ENCODE measurements at places on chromosomes 1 and 21. TPM values are rescaled to one million over a fixed set of nuclear protein-coding genes. Genes with fewer than 3 reads are reported as not detected.

Gene PLEKHA6
- polyA plus RNA-seq = 50.3 TPM

DNA sequence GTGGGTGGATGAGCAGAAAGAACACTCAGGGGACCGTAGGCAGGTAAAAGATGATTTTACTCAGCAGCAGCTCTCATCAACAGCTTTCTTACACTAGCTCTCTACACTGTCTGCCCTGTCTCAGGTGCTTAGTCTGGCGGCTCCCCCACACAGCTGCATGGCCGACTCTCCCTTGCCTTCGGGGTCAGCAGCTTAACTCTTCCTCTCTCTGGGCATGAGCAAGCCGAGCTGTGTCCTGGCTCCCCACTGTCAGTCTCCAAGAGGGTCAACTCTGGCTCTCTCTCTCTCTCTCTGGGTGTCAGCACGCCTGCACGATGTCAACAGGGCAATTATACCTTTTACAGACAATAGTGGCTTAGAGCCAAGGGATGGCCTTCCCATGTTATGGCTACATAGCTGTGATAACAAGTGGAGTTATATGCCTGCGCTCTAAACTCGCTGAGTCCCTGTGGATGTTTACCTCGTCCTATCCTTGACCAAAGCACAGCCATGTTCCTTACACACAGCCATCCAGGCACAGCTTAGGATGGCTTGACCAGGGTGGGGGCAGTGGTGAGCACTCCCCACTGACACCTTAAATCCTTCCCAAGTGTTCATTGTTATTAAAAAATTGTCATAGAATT is 3.1 kb upstream of the BCL10 start:
- no peak for DNase-seq

GRCh38 chr1:212520746-212521145 is 87.8 kb upstream of the ATF3 start:
- DNase-seq = no peak

DNA sequence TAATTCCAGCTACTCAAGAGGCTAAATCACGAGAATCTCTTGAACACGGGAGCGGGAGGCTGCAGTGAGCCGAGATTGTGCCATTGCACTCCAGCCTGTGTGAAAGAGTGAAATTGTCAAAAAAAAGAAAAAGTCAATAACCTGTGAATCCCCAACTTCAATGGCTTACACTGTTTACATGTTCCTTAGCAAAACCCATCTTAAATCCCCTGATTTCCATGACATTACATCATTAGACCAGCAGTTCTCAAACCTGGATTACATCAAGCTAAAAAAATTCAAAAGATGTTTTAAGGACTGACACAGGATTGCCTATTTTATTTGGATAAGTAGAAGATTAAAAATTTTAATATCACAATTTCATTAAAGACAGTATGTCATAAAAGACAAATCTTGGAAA is 12.4 kb downstream of the GPBP1L1 start:
- no peak for DNase-seq

GRCh38 chr1:99370476-99370875 is 106.2 kb downstream of the PLPPR4 start:
- no peak for DNase-seq

GRCh38 chr1:220137019-220137786 is 43.3 kb downstream of the IARS2 start:
- peak; percentile 14 for DNase-seq

DNA sequence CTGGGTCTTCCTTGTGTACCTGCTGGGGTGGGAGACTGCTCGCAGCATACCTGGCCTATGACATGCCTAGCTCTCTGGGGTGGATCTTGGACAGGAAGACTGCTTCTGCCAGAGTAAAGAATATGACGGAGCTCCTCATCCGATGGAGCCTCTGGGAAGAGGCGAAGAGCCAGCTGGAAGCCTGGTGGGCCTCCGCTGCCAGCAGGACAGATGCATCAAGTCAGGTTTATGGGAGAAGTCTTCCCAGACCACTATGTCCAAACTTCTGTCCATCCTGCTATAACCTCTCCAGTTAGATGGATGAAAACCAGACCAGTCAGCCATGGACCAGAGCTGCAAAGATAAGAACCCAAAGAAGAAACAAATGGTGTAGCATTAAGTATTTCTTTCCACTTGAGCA is 27.7 kb upstream of the NGF start:
- no peak for DNase-seq

DNA sequence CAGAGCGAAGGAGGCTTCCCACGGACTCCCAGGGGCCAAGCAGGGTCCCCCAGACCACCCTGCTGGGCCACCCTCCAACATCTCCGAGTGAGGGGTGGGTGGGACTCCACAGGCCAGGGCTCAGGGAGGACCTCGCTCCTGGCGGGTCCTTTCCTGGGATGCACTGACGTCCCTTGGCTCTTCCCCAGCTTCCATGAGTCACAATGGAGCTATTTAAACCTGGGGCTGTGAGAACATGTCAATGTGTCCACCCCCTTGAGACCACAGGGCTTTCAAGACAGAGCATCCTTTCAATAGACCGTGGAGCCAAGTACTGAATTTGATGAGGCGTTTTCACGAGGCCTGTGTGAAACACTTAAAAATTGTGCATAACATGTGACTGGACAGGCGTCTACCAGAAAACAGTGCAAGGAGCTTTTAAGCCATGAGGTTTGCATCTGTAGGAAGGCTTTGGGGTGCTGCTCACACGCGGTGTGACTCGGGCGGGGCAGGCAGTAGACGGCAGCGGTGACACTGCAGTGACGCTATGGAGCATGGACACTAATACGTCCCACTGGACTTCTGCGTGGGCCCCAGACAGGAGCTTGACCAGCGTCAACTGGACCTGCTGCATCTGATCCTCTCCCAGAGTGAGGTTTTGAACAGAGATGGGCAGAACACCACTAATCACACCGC is 24.1 kb upstream of the NPHP4 start:
- no peak for DNase-seq

Gene AMY2B
- 45.6 TPM for polyA plus RNA-seq

DNA sequence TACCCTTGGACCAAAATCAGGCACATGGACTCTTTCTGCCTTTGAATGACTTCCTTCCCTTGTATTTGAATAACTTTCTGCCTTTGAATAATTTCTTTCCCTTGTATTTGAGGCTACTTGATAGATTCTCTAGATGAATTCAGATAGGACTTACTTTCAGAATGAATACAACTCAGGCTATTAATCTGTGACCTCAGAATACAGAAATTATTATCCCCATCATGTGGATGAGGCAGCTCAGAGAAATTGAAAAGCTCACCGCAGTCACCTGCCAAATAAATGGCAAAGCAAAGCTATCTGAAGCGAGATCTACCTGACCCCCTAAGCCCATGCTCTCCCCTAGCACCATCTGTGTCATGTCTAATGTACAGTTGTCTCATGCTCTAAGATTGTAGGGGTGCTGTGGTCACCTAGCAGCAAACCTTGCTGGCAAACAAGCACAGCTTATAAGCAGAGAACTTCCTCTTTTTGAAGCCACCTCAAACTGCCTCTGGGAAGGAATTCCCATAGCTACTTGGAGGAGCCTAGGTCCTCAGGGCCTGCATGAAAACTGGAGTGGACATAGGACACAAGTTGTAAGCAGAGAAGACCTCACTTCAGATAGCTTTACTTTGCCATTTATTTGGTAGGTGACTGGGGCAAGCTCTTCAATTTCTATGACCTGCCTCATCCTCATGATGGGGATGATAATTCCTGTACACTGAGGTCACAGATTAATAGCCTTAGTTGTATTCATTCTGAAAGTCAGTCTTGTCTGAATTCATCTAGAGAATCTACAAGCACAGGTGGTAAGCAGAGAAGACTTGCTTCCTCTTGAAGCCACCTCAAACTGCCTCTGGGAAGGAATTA is 66.1 kb downstream of the FASLG start:
- DNase-seq = no peak

- DNase-seq = peak; percentile 66
Observed at GRCh38 chr1:203592156-203592555, 34.5 kb upstream of the ATP2B4 start.

- DNase-seq = no peak
Observed at GRCh38 chr1:233281711-233282581, 13.6 kb downstream of the PCNX2 start.

DNA sequence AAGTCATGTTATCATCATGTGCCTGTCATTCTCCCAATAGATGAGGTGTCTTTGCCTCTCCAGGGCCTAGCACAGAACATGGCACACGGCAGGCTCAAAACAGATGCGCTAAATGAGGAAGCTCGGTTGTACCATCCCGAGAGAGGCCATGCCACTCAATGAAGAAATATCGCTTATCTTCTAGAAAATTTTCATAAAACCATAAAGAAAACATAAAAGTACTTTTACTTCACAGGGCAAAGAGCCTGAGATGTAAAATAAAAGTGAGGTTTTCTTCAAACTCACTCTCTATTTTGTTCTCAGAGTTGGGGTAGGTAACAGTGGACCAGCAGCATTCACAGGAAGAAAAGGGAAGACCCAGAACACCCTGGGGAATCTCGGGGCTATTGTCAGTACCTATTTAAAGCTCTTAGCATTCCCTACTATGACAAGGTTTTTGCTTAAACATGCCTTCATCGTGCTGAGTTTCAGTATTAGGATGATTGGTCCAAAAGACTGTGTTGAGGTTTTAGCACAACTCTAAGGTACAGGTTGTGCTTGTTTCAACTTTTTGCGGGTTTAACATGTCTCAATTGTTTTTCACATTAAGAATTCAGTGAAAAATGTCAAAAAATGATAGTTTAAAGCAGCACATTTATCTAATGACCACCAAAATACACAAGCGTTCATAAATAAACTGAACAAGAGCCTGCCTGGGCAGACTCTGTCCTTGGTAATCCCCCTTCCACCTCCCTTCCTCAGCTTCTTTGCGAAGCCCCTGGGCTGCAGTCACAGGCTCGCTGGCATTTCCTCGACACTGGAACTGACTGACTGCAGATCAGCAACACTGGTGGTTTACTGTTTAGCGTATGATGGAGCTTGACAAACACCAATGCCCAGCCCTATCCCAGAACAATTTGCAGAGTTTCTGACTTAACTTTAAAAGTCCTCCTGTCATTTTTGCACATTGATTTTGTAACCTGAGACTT is 55.6 kb downstream of the COQ8A start:
- DNase-seq = no peak

- DNase-seq = no peak
Observed at GRCh38 chr21:44548381-44548780, 2.9 kb downstream of the KRTAP10-2 start.

Gene PHACTR4
- polyA plus RNA-seq = 77.8 TPM

DNA sequence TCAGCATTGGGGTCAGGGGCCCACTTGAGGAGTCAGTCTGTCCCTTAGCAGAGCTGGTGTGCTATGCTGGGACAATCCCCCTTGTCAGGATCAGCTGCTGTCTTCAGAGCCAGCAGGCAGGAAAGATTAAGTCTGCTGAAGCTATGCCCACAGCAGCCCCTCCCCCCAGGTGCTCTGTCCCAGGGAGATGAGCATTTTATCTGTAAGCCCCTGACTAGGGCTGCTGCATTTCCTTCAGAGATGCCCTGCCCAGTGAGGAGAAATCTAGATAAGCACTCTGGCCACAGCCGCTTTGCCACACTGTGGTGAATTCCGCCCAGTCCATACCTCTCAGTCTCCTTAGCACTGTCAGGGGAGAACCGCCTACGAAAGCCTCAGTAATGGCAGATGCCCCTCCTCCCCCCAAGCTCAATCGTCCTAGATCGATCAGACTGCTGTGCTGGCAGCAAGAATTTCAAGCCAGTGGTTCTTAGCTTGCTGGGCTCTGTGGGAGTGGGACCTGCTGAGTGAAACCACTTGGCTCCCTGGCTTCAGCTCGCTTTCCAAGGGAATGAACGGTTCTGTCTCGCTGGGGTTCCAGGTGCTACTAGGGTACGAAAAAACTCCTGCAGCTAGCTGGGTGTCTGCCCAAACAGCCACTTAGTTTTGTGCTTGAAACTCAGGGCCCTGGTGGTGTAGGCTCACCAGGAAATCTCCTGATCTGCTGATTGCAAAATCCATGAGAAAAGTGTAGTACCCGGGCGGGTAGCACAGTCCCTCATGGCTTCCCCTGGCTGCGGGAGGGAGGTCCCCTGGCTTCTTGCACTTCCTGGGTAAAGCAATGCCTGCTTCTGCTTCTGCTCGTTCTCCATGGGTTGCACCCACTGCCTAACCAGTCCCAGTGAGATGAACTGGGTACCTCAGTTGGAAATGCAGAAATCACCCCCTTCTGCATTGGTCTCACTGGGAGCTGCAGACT is 25.1 kb upstream of the TP53BP2 start:
- DNase-seq = no peak

Gene FCGR1A
- 2.5 TPM for polyA plus RNA-seq

Gene SLFNL1
- 0.58 TPM for polyA plus RNA-seq

DNA sequence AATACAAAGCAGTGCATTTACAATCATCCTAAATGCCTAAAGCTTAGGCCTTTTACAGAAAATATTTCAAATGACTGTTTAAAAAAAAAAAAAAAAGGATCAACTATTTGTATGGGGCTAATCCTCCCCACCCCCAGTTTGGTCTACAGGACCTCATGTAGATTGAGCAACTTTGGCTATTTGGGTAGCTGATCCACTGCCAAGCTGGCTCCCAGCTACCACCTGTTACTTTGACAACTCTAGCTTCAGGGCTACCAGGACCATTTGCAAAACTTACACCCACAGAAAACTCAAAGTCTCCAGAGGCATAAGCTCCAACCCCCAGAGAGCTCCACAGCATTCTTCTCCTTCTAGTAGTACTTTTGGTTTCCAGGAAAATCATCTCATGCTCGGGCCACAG is 29.4 kb downstream of the JAK1 start:
- DNase-seq = no peak

DNA sequence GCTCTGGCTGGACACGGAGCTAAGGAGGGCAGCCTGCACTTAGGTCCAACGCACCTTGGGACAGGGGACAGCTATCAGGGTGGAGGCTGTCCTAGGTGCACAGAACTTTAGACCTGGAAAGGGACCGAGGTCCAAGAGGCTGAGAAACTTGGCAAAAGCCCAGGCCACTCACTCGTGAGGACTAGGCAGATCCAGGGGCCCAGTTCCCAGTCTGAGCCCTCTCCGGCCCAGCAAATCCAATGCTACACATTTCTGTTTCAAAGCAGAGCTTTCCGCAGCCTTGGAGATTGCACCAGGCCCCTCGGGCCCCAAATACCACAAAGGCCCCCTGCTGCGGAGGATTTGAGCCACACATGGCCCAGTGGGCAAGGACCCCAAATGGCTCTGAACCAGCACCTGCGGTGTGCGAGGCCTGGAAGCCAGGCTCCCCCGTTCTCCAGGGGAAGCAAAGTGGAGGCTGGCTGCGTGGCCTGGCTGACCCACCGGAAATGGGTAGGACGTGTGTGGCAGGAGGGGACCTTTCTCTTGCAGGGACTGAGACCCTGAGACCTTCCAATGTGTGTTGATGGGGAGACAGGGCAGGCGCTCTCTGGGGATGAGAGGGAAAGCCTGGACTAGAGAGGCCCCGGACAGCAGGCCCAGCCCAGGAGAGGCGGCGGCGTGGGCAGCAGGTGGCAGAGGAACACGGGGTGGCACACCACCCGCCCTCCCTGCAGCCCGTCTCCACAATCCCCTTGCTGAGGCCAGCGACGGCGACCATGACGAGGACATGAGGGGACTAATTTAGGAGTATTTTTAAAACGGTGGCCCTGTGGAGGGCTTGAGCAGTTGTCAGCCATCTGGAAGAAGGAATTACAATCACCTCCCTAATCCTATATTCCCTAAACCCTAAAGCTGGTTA is 118.7 kb downstream of the CASZ1 start:
- no peak for DNase-seq
